ENCODE measurements at places on chromosomes 3 and 15. TPM values are rescaled to one million over a fixed set of nuclear protein-coding genes. Genes with fewer than 3 reads are reported as not detected.

- DNase-seq = no peak
These were observed 5.1 kb downstream of the ONECUT1 start for GRCh38 chr15:52784799-52785671.

DNA sequence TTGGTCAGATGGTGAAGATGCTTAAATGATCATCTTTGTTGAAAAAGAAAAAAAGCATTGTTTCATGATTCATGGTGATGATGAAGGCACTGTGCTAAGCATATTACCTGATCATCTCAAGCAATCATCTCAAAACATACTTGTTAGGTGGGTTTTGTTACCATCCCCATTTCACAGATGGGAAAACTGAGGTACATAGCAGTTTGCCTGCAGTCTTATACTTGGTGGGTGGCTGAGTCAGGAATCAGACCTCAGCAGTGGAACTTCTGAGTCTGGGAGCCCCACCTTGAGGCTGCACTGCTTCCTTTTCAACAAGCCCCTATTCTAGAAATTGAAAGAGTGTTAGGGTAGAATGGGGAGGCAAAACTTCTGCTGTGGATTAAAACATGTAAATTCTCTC, 341.1 kb downstream of the THSD4 start:
- DNase-seq = no peak

DNA sequence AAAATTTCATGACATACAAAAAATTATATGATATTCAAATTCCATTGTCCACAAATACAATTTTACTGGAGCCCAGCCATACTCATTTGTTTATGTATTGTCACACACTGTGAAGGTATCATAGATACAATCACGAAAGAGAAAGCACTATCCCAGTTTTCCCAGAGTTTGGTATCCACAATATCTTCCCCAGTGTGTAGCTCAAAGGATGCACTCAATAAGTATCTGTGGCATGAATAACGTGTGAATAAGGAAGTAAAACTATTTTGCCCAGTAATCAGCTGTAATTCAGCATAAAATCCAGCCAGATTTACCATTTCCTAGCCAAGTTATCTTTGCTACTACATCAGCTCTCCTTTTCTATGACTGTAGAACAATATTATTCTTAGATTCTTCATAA, 131.3 kb upstream of the KCNMB2 start:
- DNase-seq = no peak

DNA sequence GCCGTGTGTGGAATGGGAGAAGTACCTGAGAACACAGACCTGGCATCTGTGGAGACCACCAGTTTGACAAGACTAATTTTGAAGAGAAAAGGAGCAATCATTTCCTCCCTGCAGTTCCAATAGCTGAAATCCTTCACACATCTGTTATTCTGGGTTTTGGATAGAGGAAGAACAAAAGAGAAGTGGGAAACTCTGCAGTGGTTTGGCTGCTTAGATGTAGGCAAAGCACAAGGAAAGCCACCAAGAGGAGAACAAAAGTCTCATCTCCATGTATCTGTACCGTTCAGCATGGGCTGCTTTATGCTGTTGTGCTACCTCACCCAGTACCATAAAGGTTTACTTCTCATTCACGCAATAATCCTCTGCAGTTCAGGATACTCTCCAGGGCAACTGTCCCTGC, 153.1 kb upstream of the COL8A1 start:
- DNase-seq = no peak

GRCh38 chr15:29124581-29125381, 144.8 kb downstream of the NSMCE3 start:
- no peak for DNase-seq

DNA sequence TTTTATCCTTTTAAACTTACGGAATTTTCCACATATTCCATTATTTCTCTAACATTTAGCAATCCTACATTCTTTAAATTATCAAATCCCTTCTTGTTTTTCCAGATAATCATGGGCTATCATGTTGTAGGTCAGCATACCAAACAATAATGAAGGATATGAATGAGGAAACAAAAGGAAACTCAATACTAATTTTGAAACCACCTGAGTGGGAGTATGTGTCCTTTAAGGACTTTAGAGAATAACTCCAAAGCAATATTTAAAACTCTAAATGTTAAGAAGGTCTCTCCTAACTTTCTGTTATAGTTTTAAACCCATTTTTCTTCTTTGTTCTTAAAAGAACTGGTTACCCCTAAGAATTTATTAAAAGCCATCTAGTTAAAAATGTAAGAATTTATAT, 43.0 kb downstream of the TP53BP1 start:
- DNase-seq = no peak

DNA sequence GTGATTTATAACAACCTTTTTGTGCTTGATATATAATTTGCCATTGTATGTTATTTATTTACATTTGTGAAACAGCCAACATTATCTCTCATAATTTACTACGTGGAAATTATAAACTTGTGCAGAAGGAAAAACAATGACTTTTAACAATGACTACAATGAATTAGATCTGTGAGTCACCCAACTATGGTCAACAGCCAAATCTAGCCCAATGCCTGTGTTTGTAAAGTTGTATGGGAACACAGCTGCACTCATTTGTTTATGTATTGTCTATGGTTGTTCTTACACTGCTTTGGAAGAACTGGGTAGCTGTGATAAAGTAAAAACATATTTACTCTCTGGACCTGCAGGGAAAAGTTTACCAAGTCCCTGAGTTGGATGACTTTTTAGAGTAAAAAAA, 110.4 kb downstream of the OTOL1 start:
- DNase-seq = no peak

- DNase-seq = no peak
These were observed 26.8 kb downstream of the RAB6B start for GRCh38 chr3:133868758-133869475.

GRCh38 chr15:39887832-39888231, 32.2 kb downstream of the GPR176 start:
- peak; percentile 15 for DNase-seq

DNA sequence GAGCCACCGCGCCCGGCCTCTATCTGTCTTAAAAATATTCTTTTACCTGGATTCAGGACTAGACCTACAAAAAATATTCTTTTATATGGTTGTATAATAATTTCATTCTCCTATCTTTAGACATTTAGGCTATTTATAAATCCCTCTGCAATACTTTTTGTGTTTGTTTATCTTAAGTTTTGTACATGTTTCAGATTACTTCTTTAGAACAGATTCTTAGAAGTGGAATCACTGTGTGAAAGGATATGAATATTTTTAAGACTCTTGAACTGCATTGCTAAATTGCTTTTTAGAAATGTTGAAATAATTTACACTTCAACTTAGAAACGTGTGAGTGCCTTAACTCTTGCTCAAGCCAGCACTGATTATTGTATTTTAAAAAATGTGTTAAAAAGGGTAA, 131.3 kb upstream of the PTX3 start:
- no peak for DNase-seq

DNA sequence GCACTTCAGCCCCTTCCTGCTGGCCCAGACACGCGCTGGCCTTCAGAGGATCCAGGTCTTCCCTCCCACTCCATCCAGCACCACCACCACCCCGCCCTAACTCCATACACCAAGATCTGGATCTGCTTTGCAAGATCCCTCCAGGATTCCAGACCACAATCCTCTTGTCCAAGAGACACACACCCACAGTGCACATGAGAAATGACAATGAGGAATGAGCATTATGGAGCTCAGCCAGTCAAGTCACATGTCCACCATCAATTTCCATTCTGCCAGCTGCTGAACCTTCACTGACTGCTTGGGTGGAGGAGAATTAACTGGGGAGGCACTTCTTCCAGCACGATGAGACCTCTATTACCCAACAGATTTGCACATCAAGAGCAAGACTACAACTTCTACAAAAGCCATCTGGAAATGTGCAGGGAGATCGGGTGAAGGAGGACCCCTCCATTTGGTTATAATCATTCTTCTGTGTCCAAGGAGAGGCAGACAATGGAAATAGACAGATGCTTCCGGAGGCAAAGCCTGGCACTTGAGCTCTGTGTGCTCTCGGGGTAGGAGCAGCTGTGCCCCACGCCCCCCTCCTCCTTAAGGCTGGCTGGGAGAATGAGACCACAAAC, 12.3 kb upstream of the SPATA12 start:
- DNase-seq = no peak

DNA sequence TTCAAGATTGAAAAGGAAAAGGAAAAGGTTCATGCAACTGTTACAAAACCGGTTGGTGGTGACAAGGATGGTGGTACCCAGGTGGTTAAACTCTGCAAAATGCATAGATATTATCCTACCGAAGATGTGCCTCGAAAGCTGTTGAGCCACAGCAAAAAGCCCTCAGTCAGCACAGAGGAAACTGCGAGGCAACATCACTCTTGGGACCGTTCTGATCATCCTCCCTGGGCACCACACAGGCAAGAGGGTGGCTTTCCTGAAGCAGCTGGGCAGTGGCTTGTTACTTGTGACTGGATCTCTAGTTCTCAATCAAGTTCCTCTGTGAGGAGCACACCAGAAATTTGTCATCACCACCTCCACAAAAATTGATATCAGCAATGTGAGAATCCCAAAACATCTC, 86.9 kb downstream of the PLCH1 start:
- no peak for DNase-seq

GRCh38 chr15:28904541-28905315, 19.0 kb downstream of the APBA2 start:
- DNase-seq = no peak

GRCh38 chr15:25251700-25252390, 187.0 kb downstream of the UBE3A start:
- no peak for DNase-seq

DNA sequence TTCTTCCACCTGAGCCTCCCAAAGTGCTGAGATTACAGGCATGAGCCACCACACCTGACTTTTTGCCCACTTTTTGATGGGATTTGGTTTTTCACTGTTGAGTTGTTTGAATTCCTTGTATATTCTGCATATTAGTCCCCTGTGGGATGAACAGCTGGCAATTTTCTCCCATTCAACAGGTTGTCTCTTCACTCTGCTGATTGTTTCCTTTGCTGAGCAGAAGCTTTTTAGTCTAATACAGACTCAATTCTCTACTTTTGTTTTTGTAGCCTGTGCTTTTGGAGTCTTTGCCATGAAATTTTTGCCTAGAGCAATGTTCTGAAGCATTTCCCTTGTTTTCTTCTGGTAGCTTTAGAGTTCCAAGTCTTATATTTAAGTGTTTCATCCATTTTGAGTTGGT, 62.7 kb upstream of the MFGE8 start:
- DNase-seq = no peak

- DNase-seq = no peak
These were observed 83.1 kb upstream of the PLCL2 start for GRCh38 chr3:16801698-16802097.

GRCh38 chr15:25695875-25696760, 167.0 kb downstream of the ATP10A start:
- DNase-seq = no peak

DNA sequence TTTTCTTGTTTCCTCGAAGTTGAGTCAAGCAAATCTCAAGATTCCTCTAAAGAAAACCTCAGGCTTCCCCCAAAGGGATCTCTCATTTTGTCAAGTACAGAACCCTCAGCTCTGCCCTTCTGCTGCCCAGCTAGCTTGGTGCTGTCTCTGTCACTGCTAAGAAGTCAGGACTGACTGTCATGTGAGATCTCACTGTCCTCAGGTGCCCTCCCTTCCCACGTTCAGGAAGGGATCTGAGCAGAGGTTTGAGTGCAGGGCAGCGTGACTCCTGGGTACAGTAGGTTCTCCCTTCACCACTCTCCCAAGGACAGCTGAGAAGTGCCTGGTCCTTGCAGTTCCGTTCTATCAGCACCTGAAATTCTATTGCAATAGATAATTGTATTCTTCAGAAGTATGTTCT, 229.7 kb downstream of the SLCO3A1 start:
- no peak for DNase-seq

DNA sequence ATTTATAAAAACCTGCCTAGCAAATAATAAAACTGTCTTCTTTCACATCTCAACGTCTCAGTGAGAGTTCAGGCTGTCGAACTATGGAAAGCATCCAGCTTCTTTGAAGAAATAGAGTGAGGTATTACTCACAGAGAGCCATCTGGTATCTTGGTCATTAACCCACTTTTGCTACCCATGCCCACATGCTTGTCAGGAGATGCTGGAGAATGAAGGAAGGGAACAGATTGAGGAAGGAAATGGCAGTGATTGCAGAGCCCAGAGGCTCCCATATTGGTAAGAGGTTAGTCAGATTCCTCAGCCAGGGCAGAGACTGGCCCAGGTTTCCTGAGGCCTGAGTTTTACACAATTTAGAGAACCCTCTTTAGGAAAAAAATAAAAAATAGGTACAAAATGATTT, 119.1 kb downstream of the B3GALNT1 start:
- no peak for DNase-seq

DNA sequence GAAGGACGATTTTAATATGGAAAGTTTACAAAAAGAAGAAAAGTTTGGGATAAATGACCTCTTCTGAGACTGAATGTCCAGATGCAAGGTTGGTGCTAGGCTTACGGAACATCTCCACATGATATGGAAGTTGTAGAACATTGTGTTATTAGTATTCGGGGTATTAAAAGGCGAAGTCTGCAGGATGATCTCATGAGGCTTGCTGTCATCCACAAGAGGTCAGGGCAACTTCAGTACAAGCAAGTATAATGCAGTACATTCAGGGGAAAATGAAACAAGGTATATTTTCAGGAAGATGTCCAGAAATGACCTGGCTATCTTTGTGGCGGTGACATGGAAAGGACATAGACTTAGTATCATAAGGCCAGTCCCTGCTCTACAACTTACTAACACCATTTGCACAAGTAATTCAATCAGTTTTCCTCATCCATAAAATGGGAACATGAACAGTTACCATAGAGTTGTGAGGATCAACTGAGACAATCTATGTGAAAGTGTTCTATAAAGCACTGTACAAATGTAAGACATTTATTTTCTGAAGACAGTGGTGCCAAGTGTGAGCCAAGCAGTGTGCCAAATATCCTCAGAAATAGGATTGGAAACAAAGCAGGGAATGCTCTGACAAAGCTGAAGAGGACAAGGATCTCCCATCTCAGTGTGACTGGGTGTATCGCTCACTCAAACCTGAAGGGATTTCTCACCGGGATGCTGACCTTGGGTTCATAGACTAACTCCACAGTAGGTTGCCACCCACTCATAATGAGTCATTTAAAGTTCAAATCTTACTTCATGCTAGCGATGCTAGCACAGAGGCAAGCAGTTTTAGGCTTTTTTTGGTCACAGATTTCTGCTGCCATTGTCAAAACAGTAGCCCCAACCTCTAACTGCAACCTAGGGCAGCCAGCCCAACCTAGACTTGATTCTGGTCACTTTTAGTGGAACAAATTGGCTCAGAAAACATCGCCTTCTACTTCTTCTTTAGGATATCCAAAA, 118.3 kb downstream of the TIGIT start:
- DNase-seq = no peak

GRCh38 chr3:159080821-159081220, 279.0 kb downstream of the MFSD1 start:
- DNase-seq = no peak

The CYP1A1 gene
- not detected for polyA plus RNA-seq

The ATP1B3 gene
- polyA plus RNA-seq = 136 TPM

The ZSCAN2 gene
- 29.0 TPM for polyA plus RNA-seq

The POLQ gene
- polyA plus RNA-seq = 5.8 TPM

The ALDH1A3 gene
- 4.4 TPM for polyA plus RNA-seq

The TF gene
- 5.8 TPM for polyA plus RNA-seq

The HDC gene
- polyA plus RNA-seq = 0.58 TPM

The LSAMP gene
- polyA plus RNA-seq = 12.4 TPM

The GABRR3 gene
- not detected for polyA plus RNA-seq

The P2RY1 gene
- polyA plus RNA-seq = 2.2 TPM

The PLSCR5 gene
- not detected for polyA plus RNA-seq

The DISP2 gene
- polyA plus RNA-seq = 0.58 TPM

The ANKUB1 gene
- polyA plus RNA-seq = 0.33 TPM

The AHSG gene
- polyA plus RNA-seq = 0.61 TPM

The SPINK8 gene
- 0.33 TPM for polyA plus RNA-seq
